Caudate nucleus (tissue), 63 donors: ENCODE measurements at places on chromosomes 16 and 17.
A peak's percentile ranks its signal among the peaks of the same experiment; 100 is the strongest.

DNA sequence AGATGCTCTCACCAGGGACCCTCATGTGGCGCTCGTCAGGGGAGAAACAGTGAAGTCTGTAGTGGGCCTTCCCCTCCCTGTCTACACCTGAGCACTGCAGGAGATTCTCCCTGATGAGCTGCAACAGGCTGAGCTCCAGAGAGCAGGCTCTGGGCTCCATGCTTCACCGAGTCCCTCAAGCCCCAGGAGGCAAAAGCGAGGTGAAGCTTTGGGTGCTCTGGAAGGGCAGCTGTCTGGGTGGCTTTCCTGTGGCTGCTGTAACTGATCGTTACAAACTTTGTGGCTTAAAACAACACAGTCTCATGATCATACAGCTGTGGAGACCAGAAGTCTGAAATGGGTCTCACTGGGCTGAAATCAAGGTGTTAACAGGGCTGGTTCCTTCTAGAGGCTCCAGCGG, 12.1 kb upstream of the CD300LD start:
- DNase-seq, result no peak

DNA sequence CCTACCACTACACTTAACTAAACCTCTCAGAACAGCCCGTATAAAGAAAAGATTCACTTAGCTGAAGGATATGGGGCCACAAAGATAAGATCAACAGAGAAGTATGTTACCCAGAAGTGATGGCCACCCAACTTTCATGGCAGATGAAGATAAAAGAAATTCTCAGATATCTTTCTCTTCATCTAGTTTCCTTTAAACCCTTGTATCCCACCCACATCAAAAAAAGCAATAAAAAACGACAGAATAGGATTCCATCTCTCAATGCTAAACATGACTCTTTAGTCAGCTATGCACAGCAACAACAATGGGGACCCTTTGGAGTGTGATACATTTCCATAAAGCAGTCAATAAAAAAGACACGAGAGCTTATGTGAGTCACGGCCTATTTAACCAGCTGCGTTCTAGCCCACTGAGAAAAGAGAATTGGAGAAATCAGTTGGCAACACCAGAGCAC, 86.6 kb downstream of the SNX11 start:
- no peak for DNase-seq

- no peak for DNase-seq
These were observed 1.8 kb downstream of the USP7 start for GRCh38 chr16:8961811-8962390.

DNA sequence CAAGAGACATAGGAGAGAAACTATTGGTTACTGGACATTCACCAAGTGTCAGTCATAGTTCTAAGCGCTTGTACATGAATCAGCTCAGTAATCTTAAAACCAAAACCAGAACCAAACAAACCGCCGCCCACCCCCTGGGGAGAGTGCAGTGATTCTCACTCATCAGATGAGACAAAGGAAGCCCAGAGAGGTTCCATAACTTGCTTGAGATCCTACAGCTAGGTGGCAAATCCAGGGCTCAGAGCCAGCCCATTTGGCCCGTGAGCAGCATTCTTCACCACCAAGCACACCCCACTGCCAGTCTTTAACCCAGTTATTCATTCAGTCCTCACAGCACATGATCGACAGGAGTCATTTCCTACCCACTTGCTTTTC, 37.2 kb upstream of the RGS9 start:
- peak; percentile 47 for DNase-seq

DNA sequence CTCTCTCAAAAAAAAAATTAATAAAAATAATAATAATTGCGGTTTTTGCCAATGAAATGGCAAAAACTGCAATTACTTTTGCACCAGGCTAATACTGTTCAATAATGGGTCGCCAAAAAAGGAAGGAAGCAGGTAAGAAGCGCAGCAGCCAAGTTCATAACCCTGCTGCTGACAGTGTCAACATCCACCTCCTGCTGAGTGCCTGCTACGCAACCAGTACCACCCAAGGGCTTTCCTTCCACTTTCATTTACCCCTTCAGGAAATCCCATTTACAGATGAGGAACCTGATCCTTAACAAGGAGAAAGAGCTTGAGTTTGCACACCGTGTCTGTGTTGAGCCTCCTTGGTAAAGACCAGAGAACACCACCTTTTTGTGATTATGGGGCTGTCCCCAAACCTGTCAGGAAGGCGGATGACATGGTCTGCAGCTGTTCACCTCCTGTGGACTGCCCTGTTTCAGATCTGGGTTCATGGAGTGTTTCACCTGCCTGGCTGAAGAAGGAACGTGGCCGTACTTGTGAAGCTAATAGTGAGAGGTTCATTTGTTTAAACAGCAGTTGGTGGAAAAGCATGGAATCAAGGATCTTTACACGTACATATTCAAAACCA, 378.0 kb downstream of the SLC39A11 start:
- DNase-seq, result no peak

GRCh38 chr17:9676084-9676483, 30.8 kb downstream of the USP43 start:
- no peak for DNase-seq

DNA sequence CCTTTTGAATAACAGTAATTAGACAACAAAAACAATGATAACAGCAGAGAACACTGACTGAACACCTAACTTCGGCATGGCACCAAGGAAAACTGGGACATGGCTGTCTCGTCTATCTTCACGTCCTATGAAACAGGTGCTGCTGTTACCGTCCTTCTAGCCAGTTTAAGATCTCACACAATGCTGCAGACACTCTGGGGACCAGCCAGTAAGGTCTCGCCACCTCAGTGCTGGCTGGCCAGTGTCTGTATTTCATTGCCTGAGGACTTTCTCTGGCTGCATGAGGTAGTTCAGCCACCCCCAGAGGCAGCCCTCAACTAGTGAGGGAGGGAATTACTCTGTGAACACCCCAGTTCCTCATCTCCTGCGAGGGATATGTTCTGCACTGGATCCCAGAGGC, 57.6 kb downstream of the AMFR start:
- DNase-seq, result no peak

- no peak for DNase-seq
These were observed 919 bp downstream of the N4BP1 start for GRCh38 chr16:48608871-48609651.

DNA sequence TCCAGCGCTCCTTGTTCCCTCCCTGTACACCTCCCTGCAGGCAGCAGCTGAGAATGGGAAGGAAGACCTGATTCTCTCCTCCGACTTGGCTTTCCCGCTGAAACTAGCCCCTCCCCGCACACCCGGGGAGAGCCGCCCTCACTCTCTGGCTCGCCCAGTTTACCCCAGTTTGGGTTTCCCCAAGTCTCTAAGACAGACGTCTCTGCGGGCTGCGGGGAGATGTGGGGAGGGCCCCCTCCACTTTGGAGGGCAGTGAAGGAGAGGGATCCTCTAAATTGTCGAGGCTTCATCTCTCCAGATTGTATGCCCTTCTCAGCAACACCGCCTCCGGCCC, 797 bp downstream of the GRB7 start:
- DNase-seq, result peak; percentile 7

- no peak for DNase-seq
These were observed 5.1 kb downstream of the SNRNP25 start for GRCh38 chr16:58491-59439.
